GM12878 (cell line): ENCODE measurements at places on chromosomes 4 and X.
A peak's percentile ranks its signal among the peaks of the same experiment; 100 is the strongest.

GRCh38 chr4:107094332-107094731 lies 58.2 kb upstream of the DKK2 start:
- H3K27ac ChIP-seq, result no peak overlapping the region
- no peak overlapping the region for H3K4me3 ChIP-seq
- no peaks in the 10 kb centered on the region for H3K27me3 ChIP-seq
- H3K4me1 ChIP-seq, result no peaks in the 10 kb centered on the region

DNA sequence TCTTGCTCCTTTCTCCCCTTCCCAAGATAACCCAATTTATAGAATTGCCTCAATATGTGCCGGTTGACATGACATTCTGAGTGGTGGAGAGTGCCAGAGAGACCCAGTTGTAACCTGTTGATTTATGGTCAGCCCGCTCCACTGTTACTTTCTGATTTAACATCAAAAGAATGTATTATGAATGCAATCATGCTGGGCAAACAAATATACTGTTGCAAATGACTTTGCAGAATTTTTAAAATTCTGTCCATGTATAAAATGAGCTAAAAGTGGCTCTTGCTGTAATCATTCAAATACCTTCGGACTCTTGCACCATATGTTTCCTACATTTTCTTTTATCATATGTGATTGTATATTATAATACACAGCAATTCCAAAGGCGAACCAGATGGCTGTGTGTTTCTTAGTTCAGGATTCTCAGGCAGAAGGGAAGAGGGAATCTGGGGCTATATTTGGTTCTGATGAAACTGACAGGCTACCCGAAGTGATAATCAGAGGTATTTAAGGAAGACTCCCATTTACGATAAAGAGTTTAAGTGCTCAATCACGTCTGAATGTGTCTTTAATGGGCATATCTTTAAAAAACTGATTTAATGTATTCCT lies 131.7 kb downstream of the CLCN4 start:
- no peak for DNase-seq
- H3K4me3 ChIP-seq, result no peak overlapping the region
- no peaks in the 10 kb centered on the region for H3K4me1 ChIP-seq
- no peaks in the 10 kb centered on the region for H3K36me3 ChIP-seq

- no peaks in the 10 kb centered on the region for H3K36me3 ChIP-seq
- DNase-seq, result peak; percentile 35
- H3K27ac ChIP-seq, result no peak overlapping the region
- H3K27me3 ChIP-seq, result no peaks in the 10 kb centered on the region
- H3K4me3 ChIP-seq, result no peak overlapping the region
- no peaks in the 10 kb centered on the region for H3K4me1 ChIP-seq
Measured at GRCh38 chr4:90187148-90187884, 60.1 kb downstream of the CCSER1 start.

GRCh38 chr4:42420140-42420539 lies 22.9 kb downstream of the SHISA3 start:
- H3K27ac ChIP-seq, result no peak overlapping the region
- H3K27me3 ChIP-seq, result no peaks in the 10 kb centered on the region
- peaks cover 12% of the 10 kb centered on the region for H3K36me3 ChIP-seq
- H3K4me3 ChIP-seq, result no peak overlapping the region

DNA sequence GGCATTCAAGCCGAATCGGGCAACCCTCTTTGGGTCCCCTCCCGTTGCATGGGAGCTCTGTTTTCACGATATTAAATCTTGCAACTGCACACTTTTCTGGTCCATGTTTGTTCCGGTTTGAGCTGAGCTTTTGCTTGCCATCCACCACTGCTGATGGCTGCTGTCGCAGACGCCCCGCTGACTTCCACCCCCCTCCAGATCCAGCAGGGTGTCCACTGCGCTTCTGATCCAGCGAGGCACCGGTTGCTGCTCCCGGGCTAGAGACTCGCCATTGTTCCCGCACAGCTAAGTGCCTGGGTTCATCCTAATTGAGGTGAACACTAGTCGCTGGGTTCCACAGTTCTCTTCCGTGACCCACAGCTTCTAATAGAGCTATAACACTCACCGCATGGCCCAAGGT lies 13.3 kb downstream of the ACOX3 start:
- no peak overlapping the region; the same call in 1 of the 2 replicates for H3K4me3 ChIP-seq
- peaks cover 5% of the 10 kb centered on the region for H3K4me1 ChIP-seq
- no peak overlapping the region for H3K27ac ChIP-seq
- H3K27me3 ChIP-seq, result no peaks in the 10 kb centered on the region
- no peak for DNase-seq
- H3K36me3 ChIP-seq, result no peaks in the 10 kb centered on the region
